ENCODE measurements at places on chromosomes 3 and 15.

GRCh38 chr3:194450341-194450740, 36.5 kb downstream of the ATP13A3 start:
- no peak for DNase-seq

GRCh38 chr3:159813822-159814531, 174.7 kb upstream of the IL12A start:
- DNase-seq, result no peak

- no peak for DNase-seq
These were observed 278.3 kb downstream of the RAP2B start for GRCh38 chr3:153440311-153440710.

- no peak for DNase-seq
These were observed 95.4 kb upstream of the KLHL25 start for GRCh38 chr15:85889956-85890619.
